GM18507 (cell line): ENCODE measurements at places on chromosomes 2 and 18.

DNA sequence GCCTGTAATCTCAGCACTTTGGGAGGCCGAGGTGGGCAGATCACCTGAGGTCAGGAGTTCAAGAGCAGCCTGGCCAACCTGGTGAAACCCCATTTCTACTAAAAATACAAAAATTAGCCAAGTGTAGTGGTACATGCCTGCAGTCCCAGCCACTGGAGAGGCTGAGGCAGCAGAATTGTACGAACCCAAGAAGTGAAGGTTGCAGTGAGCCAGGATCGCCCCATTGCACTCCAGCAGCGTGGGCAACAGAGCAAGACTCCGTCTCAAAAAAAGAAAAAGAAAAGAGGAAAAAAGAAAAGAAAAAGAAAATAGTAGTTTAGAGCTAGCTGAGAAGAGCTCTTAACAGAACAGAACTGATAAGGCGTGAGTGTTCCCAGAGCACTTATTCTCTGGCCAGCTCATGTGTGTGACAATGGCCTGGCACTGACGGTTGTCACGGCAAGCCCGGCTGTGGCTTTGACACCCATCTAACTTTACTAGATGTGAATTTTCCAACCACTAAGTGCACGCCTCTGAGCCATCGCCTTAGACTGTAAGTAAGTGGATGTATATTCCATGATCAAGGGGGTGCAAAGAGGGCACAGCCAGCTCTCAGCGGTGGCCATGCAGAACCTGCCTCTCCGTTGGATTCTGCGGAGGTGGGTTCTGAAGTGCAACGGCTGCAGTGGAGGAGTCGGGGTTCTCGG lies 80.0 kb downstream of the ZNF516 start:
- DNase-seq, result no peak

DNA sequence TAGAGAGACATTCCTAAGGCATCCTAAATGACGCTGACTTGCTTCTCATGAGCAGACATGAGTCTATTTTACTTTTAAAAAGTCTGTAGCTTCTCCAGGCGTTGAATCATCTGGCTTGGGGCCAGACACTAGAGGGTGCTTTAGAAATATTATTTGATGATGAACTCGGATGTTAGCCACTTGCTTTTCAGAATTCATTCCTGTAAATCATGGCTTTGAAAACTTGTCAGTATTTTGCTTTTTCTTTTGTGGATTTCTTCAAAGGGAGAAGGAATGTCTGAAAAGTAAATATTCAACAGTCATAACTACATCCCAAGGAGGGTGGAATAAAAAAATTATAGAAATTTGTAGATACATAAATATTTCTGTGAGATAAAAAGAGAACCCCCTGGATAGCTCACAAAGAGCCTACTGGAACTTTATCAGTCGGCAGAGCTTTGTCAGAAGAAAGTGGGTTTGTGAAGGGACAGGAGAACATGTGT lies 370.8 kb downstream of the OSR1 start:
- no peak for DNase-seq

DNA sequence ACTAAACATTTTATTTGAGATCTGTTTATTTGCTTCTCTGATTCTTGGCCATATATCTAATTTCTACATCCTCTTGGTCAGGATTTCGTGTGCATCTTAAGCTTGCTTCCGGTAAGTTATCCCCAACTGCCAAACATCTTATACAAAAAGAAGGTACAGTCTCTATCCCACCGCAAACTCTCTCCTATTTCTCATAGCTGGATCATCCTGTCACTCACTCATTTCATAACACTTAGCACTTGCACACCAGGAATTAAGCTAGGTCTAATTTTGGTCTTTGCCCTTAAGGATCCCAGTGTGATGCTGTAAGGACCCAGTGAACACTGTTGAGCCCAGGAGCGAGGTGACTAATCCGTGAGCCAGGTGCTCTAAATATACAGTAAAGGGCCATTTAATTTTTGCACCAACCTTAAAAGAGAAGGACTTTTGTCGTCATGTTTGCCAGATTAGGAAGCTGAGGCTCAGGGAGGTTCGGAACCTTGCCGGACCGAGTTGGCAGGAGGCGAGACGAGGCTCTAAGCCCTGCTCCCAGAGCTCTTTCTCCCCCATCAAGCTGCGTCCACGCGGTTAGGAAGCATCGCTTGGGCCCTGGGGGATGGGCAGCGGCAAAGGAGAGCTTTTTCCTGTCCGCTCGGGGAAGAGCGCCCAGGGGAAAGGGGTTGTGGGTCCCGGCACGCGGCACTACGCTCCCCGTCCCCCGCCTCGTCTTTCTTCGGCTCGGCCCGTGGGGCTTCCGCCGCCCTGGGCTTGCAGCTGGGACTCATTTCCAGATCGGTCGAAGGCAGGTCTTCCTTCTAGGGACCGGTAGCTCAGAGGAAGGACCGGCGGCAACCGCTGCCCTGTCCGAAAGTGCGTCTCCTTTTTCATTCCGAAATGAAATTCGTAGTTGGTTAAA lies 4.1 kb upstream of the ITPRIPL1 start:
- DNase-seq, result no peak

- DNase-seq, result no peak
Observed at GRCh38 chr2:81739966-81740365, 1435.4 kb upstream of the LRRTM1 start.

- DNase-seq, result no peak
Observed at GRCh38 chr2:190679813-190680591, 31.1 kb downstream of the NAB1 start.

- no peak for DNase-seq
Observed at GRCh38 chr2:220117025-220117424, 489.6 kb downstream of the SLC4A3 start.

GRCh38 chr18:399631-400135 lies 100.8 kb downstream of the COLEC12 start:
- DNase-seq, result no peak

DNA sequence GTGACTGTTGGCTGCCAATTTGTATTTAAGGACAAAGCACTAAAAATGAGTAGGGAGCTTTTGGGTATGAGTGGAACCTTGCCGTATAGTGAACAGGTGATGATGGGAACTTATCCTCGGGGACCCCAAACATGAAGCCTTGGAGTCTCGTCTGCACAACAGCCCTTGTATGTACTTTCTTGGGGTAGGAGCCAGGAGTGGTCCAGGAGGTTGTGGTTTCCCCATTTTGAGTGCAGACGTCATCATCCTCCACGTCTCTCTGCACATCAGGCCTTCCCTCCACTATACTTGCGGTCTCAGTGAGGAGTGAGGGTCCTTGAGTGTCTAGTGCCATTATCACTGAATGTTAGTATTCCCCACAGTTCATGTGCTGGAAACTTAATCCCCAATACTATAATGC lies 101.5 kb upstream of the HS6ST1 start:
- no peak for DNase-seq

GRCh38 chr2:223084873-223085272 lies 32.9 kb downstream of the KCNE4 start:
- no peak for DNase-seq

- no peak for DNase-seq
Observed at GRCh38 chr2:184004289-184004947, 593.9 kb upstream of the ZNF804A start.

- no peak for DNase-seq
Observed at GRCh38 chr2:64574871-64575270, 50.7 kb downstream of the AFTPH start.

DNA sequence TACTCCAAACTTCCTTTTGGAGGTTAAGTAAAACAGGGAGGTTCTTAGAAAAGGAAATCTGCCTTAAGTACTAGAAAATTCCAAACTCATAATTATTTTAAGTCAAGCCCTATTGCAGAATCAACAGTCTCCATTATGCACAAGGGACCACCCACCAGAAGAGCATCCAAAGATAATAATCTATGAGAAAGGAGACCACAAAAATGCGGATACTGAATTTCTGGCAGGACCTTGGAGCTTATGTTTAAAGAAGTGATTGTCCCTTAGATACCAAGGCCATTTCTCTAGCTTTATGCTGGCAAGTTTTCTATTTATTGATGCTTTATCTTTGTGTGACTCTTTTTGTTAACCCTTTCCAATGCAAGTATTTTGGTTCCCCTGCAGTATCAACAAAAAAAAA lies 404.0 kb upstream of the MMADHC start:
- DNase-seq, result no peak

DNA sequence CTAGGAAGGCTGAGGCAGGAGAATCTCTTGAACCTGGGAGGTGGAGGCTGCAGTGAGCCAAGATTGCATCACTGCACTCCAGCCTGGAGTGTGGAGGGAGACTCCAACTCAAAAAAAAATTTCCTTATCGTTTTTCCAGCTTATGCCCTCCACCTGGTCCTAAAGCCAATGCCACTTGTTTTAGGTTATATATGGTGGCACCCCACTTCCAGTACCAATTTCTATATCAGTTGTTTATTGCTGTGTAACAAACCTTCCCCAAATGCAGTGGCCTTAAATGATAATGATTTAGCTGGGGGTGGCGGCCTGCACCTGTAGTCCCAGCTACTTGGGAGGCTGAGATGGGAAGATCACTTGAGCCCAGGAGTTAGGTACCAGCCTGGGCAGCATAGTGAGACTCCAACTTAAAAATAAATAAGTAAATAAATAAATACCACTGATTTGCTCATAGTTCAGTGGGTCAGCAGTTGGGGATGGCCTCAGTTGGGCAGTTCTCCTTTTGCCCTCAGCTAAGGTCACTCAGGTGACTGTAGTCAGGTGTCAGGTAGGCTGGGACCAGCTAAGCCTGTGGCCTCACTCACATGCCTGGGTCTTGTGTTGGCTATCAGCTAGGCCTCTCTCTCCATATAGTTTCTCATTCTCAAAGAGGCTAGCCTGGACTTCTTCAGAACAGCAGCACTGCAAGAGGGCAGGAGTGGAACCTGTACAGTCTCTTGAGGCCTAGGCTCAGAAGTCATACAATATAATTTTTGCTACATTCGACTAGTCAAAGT lies 113.7 kb upstream of the GATA6 start:
- no peak for DNase-seq

- no peak for DNase-seq
Observed at GRCh38 chr2:113965228-113965627, 75.3 kb downstream of the ACTR3 start.

- DNase-seq, result no peak
Observed at GRCh38 chr2:55962915-55963314, 39.3 kb upstream of the EFEMP1 start.

GRCh38 chr2:35606394-35606793 lies 749.2 kb upstream of the CRIM1 start:
- no peak for DNase-seq

GRCh38 chr2:176834226-176834625 lies 378.4 kb upstream of the HNRNPA3 start:
- no peak for DNase-seq

DNA sequence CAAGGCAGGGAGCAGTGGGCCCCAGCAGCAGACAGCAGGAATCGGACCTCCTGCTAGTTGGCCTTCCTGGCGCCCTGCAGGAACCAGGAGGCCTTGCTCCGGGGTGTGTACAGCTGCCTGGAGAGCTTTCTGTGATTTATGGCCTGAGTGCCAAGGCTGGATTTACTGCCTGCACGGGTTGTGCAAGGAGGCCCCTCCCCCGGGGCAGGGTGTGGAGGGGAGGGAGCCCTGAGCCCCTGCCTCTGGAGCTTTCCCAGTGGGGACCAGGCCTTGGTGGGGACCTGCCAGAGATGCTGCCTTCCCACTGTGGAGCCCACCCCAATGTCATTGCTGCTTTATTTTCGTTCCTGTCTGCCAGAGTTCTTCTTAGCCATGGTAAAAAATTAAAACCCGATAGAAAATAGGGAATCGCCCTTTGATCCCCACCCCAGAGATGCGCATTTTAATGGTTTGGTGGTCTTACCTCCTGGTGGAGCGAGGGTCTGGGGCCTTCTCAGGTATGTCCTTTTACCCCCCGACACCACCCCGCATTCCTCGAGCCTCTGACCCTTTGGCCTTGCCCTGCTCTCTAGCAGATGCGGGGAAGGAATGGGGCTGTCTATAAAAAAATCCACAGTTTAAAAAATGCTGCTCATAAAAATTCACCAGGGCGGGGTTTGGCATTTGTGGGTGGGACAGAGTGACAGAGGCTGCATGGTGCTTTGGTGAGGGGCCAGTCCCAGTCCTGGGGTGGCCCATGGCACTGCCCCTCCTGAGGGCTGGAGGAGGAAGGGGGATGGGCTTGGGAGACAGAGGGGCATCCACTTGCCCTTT lies 6.9 kb upstream of the RALB start:
- DNase-seq, result no peak

GRCh38 chr2:8583400-8584173 lies 98.3 kb upstream of the ID2 start:
- DNase-seq, result peak; percentile 92

DNA sequence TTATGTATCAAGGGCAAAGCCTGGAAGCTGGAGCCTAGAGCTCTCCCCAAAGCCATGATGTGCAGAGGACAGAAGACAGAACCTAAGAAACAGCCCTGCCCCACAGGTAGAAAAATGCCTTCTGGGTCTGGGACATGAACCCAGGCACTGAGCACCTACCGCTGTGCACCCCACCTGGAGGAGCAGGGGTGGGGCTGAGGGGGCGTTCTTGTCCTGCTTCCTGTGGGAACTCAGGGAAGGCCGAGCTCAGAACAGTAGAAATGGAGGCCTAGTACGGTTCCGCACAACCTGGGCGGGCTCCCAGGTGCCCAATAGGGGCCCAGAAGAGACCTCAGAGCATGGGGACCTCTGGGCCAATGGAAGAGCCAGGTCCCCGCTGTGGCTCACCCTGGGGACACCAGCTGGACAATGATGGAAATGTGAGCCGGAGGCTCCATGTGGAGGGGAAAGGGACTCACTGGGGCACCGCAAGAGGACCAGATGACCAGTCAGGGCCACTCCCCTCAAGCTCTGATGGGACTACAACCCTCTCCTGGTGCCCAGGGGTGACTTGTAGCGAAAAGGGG lies 3.2 kb downstream of the CRACDL start:
- no peak for DNase-seq

DNA sequence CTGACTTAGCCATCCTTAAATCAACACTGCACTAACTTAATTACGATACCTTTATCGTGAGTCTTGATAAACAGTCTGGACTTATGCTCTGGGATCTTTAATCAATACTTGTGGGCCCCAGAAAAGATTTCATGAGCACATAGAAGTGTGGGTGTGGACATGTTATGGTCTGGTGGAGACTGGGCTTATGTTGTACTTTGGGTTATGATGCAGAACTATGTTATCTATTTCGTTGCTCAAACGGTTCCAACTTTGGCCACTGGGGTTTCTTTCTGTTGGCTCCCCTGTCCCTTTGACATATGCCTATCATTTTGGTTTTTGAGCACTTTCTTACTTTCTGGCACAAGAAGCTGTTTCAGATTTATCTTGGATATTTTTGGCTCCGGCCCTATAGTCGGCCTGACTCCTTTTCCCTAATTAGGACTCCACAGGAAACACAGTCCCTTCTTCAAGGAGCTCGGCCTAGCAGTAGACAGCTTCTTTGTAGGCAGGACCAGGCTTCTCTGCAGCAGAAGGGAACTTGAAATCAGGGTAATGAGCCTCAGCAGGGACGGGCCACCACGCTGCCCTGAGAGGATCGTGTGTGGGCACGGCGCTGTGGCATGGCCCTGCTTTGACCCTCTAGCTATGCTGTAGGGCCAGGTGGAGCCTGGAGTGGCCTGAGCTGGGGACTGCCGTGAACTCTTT lies 54.6 kb upstream of the TXNDC2 start:
- DNase-seq, result no peak

DNA sequence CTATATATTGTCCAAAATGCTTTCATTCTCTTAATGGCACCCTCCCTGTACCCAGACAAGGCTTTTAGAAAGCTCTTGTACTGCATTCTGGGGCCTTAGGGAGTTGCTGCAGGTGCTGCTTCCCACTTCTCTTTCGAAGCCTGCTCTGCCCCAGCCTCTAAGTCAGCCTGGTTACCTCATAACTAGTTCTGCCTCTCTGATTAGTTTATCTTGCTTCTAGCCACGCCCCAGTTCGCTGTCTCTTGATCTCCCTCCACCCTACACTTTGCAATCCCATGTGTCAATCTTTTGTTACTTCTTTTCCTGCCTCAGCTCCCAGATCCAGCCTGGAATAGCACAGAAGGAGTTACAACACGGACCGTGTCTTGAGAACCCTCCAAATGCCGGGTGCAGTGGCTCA lies 13.8 kb upstream of the NCOA1 start:
- DNase-seq, result no peak
